Hypothalamus (tissue), 51 donors: ENCODE measurements at places on chromosomes 3 and 15.

GRCh38 chr3:128502712-128503111 is 9.7 kb upstream of the GATA2 start:
- DNase-seq = no peak

DNA sequence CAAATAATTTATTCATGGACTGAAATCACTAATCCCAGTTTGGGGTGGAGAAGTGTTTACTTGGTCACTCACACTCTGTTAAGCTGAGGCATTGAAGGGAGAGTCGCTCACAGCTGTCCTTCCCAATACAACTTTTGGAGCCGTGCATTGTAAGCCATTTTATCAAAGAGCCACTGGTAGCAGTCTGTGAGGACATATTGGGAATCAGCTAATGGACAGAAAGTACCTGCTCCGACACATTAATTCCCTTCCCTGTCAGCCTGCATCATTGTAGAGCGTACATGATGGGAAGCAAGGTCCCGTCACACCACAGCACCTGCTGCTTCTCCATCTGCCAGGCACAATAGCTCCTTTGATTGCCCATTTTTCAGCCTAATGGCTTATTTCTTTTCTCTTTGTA is 643.2 kb downstream of the SQOR start:
- no peak for DNase-seq

GRCh38 chr15:27784107-27784506 is 315.0 kb downstream of the OCA2 start:
- DNase-seq = no peak

DNA sequence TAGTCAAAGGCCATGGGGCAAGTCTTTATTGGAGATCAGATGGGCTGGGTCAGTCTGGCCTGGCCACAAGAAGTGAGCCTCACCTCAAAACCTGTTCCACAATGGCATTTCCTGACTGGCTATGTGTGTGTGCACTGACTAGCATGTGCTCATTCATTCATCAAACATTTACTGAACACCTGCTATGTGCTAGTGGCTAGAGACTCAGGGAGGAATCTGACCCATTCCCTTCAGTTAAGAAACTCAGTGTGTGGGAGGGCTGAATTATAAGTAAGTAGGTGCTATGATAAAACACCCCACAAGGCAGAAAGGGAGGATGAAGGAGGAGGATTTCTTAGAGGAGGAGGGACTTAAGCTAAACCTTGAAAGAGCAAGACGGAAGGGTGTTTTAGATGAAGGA is 5.4 kb upstream of the CGNL1 start:
- DNase-seq = no peak

GRCh38 chr15:68640791-68641331 is 62.1 kb downstream of the CORO2B start:
- no peak for DNase-seq

GRCh38 chr3:15279671-15280402 is 52.5 kb downstream of the SH3BP5 start:
- DNase-seq = no peak

DNA sequence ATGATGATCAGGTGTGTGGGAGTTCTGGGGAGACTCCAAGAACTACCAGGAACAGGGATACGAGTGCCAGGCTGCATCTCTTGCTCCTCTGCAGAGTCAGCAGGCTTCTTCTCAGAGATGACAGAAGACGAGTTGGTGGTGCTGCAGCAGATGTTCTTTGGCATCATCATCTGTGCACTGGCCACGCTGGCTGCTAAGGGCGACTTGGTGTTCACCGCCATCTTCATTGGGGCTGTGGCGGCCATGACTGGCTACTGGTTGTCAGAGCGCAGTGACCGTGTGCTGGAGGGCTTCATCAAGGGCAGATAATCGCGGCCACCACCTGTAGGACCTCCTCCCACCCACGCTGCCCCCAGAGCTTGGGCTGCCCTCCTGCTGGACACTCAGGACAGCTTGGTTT is 7.9 kb downstream of the PRRT3 start:
- no peak for DNase-seq

GRCh38 chr15:60585743-60586708 is 107.1 kb upstream of the ICE2 start:
- DNase-seq = no peak

GRCh38 chr15:80669663-80670273 is 25.3 kb upstream of the ABHD17C start:
- no peak for DNase-seq

GRCh38 chr15:40807888-40808461 is 702 bp upstream of the DNAJC17 start:
- DNase-seq = no peak

DNA sequence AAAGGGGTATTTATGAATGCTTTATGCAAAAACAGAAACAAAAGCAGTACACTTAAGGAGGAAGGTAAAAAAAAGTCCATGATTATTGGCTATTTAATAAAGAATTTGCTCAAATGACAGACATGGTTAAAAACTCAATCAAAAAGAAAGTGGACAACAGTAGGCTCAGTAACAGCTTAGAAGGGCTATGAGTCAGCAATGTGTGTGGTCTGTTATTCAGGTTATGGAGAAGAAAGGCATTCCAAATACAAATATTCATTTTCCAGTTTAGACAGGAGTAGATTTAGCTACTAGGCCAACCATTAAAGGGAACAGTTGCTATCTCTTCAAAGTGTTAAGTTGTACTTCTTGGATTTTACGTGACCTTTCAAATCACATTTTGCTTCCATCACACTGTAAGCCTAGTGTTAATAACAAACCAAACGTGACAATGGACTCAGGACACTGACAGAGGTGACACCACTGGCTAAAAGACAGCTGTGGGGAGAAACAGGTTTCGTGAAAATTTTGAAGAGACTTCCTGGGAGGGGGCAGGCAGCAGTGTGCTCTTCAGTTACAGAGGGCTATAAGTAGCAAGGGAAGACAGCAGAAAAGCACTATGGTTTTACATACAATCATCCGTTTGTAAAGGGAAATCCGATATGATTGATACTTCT is 41.7 kb upstream of the MYO5C start:
- no peak for DNase-seq

GRCh38 chr3:81867875-81868274 is 106.4 kb upstream of the GBE1 start:
- DNase-seq = no peak

DNA sequence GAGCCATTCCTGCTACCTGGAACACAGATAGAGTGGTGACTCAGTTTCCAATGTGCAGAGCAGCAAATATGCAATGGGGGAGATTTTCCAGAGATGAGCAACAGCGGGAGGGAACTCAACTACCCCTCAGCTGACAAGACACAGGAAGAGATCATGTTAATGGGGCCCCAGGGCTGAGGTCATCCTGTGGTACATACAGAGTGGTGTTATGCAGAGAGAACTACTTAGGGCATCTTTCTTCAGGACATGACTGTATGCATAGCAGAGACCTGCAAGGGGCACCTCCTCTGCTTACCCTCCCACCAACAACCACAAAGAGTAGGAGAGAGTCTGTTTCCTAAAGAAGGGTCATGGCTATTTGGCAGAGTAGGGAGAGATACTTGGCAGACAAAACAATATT is 6.8 kb upstream of the TBC1D5 start:
- DNase-seq = no peak

DNA sequence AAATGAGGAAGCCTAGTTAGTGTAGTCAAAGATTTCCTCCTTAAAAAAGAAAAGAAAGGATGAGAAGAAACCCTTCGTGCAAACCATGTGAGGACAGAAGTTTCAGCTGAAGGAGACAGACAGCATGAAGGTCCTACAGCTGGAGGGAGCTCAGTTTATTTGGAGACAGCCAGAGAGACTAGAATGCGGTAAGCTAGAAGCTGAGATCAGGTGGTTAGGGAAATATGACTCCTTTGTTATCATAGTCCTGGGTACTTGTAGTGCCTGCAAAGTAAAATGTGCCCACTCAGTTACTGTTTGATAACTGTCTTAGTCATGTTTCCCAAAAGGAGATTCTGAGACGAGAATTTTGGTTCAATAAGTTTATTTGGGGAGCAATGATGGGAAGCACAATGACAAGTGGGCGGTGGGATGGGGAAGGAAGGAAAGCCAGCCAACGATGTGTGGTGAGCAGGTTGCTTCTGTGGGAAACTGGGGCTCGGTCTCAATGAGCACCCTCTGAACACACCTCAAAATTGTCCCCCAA is 178.8 kb upstream of the SNTN start:
- DNase-seq = no peak

- DNase-seq = no peak
Measured at GRCh38 chr15:80411788-80412288, 7.7 kb downstream of the ARNT2 start.

DNA sequence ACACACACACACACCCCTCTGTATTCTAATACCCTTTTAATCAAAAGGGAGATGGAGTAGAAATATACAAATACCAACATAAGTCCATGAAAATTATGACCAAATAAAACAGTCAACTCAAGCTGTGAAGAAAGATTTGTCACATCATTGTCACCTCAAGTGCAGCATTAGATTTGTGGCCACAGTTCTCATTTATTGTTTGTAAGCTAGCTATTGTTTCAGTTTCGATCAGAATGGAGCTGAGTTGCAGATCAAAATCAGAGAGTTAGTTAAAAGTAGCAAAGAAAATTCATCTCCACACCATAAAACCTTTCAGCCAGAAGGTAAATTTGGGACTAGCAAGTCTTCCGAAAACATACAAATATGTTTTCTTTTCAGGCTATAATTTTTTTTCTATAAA is 267.7 kb upstream of the LMCD1 start:
- DNase-seq = no peak
